CD8-positive, alpha-beta T cell (primary cell): ENCODE measurements at places on chromosomes 4 and X.

- no peak for DNase-seq
Measured at GRCh38 chrX:44459501-44459900, 83.2 kb downstream of the FUNDC1 start.

DNA sequence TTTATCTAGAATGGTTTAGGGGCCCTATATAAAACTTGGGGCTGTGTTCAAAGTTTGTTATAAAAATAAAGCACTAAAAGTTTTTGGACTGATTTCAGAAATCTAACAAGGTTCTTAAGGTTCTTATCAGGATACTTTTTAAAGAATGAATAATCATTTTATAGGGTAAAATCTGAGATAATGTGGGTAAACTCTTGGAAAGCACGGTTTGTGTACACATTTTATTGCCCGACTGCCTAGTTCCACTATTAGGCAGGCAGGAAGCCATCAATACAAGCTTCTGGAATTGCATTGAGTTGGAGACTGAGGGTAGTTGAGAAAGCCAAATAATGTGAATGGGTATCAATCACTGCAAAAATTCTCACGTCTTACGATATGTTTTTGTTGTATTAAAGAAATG lies 331.0 kb upstream of the PITX2 start:
- DNase-seq, result no peak

DNA sequence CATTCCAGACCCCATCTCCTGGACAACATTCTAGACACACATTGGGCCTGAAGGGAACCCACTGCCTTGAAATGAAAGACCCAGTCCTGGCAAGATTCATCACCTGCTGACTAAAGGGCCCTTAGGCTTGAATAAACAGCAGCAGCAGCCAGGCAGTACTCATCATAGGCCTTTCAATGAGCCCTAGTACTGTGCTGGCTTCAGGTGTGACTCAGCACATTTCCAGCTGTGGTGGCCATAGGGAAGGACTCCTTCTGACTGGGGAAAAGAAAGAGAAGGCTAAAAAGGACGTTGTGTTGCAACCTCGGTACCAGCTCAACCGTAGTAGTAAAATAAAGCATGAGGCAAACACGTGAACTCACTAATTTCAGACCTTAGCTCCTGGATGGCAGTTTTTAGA lies 344.0 kb downstream of the ACTRT1 start:
- no peak for DNase-seq

GRCh38 chr4:64384237-64385203 lies 24.7 kb downstream of the TECRL start:
- no peak for DNase-seq

GRCh38 chr4:182758273-182758672 lies 158.9 kb downstream of the DCTD start:
- no peak for DNase-seq
